NCI-H2081 treated with DMSO at 0.1 percent for 48 hours (cell line): ENCODE measurements at places on chromosomes 11 and 22.

- DNase-seq, result no peak
These were observed 28.5 kb downstream of the ADORA2A start for GRCh38 chr22:24455751-24456426.

- DNase-seq, result peak; percentile 77
These were observed 278 bp downstream of the MMP26 start for GRCh38 chr11:4704790-4705334.

GRCh38 chr11:47236482-47236881 is 12.1 kb downstream of the ACP2 start:
- DNase-seq, result no peak

GRCh38 chr11:3108183-3108721 is 51.0 kb upstream of the CARS1 start:
- no peak for DNase-seq

GRCh38 chr11:93936460-93936859 is 84.7 kb upstream of the HEPHL1 start:
- DNase-seq, result no peak
